ENCODE measurements at places on chromosomes 4 and X.
A peak's percentile ranks its signal among the peaks of the same experiment; 100 is the strongest.

GRCh38 chr4:67459164-67459563, 86.1 kb downstream of the CENPC start:
- no peak for DNase-seq

GRCh38 chr4:89290727-89291516, 16.7 kb downstream of the GPRIN3 start:
- no peak for DNase-seq

GRCh38 chr4:38681281-38681991, 17.4 kb downstream of the KLF3 start:
- DNase-seq: no peak

GRCh38 chr4:21512353-21512752, 436.2 kb downstream of the KCNIP4 start:
- DNase-seq: peak; percentile 1

DNA sequence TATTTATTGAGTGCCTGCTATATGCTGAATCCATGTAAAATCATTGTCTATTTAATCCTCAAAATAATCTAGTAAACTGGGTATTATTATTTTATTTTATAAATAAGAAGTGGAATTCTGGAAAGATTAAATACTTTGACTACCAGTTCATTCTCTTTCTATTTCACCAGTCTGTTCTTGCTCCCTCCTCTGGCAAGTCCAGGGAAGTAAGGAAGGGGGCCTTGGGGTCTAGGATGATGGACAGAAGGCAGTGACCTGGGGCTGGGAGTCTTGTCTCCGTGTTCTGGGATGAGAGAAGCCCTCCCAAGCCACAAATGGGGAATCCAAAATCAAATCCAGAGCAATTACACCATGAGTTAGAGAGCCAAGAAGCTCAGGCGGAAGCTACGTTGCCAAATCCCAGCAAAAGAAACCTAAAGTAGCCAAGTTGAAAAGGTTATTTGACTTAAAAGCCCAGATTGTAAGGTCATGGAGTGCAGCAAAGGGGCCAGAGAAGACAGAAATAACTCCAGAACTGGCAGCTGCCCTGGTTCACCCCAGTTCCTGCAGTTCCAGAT, 28.3 kb upstream of the PARM1 start:
- no peak for DNase-seq

DNA sequence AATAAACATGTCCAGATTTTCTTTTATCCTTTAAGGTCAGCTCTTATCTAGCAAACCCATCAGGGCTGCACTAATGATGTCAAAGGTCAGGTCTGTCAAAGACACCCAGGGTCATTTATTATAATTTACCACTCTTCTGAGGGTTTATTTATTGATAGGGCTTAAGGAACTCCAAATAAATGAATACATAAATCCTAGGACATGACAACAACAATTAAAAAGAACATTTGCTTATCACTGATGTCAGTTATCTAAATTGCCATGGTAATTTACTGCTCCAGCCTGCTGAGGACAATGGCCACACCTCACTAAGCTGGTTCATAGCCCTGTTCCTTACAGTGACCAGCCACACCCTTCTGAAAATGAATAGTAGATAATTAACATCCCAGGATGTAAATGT, 317.1 kb downstream of the UNC5C start:
- DNase-seq: no peak

GRCh38 chr4:84901173-84901572, 65.3 kb downstream of the WDFY3 start:
- no peak for DNase-seq

DNA sequence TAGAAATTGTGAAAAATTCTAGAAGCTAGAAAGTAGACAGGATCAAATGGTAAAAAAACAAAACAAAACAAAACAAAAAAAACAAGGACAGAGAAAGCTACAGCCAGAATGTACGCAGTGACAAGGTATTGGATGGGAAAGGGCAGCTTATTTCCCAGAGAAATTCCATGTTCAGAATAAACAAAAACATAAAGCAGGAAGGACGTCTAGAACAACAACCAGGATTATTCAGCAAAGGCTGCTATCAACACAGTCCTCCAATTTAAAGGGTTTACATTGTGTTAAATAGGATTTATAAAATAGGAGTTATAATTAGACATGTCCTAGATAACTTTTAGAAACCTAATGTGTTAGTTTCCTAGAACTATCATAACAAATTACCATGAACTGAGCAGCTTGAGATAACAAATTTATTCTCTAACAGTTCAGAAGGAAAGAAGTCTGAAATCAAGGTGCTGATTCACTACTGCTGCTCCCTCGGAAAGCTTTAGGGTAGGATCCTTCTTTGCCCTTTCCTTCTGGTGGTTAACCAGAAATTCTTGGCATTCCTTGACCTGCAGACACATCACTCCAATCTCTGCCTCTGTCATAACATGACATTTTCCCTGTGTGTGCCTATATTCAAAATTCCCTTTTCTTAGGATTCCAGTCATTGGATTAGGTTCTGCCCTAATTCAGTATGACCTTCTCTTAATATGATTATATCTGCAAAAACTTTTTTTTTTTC, 175.6 kb downstream of the SNCA start:
- peak; percentile 42 for DNase-seq

DNA sequence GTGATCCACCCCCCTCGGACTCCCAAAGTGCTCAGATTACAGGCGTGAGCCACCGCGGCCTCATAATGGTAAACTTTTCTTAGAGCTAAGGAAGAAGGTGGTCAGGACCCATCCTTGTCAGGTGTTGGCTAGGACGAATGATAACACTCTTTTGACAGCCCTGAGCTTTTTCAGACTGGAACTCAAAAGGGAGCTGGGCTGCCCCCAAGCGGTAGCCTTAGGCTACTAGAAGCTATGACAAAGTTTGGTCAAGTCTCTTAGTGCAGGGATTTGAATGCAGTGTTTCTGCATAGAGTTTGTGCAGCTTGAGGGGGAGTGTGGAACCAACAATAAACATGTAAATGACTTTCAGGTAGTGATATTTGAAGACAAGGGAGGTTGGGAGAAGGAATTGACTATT, 11.8 kb upstream of the HSD17B10 start:
- DNase-seq: peak; percentile 28

- no peak for DNase-seq
Measured at GRCh38 chr4:159008671-159009070, 94.2 kb upstream of the RAPGEF2 start.

GRCh38 chr4:7558436-7558835, 123.7 kb upstream of the PSAPL1 start:
- no peak for DNase-seq

DNA sequence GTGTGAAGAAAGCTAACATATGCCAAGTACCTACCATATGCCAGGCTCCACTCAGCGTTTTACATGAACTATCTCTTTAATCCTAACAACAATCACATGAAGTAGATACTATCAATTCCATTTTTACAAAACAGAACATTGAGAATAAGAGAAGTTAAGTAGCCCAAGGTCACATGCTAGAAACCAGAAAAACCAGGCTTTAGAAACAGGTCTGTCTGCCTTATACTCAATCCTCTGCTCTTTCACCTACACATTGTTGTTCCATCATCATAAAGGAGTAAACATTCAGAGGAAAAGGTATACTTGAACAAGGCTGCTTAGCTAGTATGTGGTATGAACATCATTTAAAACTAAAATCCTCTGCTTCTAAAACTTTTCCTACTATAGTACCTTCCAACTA, 42.1 kb downstream of the WDFY3 start:
- no peak for DNase-seq

All from dermis microvascular lymphatic vessel endothelial cell (primary cell).